Frontal cortex (tissue), 4 donors: ENCODE measurements at places on chromosomes 16 and 17. TPM values are rescaled to one million over a fixed set of nuclear protein-coding genes. Genes with fewer than 3 reads are reported as not detected.

Gene SCNN1B
- not detected for total RNA-seq

Gene RHOT2
- total RNA-seq: 17.9 TPM

Gene P3H4
- total RNA-seq: 10.2 TPM

- no peak for DNase-seq
Measured at GRCh38 chr17:77391668-77392375, 251.1 kb downstream of the SEC14L1 start.

DNA sequence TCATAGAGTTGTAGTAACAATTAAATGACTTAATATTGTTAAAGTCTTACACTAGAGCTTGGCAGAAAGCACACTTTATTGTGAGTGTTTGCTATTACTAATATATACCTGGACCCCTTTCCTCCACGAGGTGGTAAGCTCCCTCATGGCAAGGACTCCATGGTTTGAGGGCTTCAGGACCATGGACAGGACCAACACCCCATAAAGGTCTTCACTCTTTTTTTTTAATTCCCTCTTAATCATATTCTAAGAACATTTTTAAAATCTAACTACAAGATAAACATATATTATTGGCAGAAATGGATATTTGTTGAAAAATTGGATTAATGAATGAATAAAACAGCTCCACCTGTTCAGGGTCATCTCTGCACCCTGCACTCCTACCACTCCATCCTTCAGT is 154.5 kb downstream of the CBLN1 start:
- no peak for DNase-seq

- DNase-seq: no peak
Measured at GRCh38 chr16:79112462-79112861, 488.1 kb downstream of the MAF start.

GRCh38 chr17:64618848-64619247 is 43.3 kb downstream of the SMURF2 start:
- DNase-seq: no peak

DNA sequence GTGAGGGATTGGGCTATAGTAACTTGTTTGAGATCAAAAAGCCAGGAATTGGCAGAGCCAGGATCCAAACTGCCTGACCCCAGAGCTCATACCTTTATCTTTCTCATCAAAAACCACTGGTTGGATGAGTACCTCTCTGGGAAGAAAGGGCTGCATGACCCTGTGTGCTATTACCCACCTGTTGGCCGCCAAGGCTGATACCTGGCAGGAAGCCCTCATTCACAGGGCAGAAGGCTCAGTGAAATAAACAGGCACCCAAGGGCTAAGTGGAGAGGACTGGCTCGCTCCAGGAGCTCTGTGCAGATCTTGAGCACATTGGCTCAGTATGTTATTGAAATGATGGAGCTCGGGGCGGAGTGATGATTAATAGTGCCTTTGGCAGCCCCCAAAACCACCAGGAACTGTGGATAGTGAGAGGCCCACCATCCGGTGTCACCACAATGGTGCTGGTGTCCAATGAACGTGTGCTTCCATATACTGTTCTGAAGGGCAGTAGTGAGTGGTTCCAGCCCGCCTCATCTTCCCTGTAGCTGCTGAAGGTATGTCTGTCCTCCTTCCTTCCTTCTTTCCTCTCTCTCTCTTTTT is 197.6 kb downstream of the MSI2 start:
- DNase-seq: no peak
